ENCODE measurements at places on chromosomes 3 and 15.

GRCh38 chr15:48721061-48721810 is 75.7 kb upstream of the FBN1 start:
- DNase-seq, result no peak

- no peak for DNase-seq
Measured at GRCh38 chr15:96974761-96975160, 644.3 kb downstream of the NR2F2 start.

GRCh38 chr3:41317718-41318117 is 118.4 kb downstream of the CTNNB1 start:
- no peak for DNase-seq

DNA sequence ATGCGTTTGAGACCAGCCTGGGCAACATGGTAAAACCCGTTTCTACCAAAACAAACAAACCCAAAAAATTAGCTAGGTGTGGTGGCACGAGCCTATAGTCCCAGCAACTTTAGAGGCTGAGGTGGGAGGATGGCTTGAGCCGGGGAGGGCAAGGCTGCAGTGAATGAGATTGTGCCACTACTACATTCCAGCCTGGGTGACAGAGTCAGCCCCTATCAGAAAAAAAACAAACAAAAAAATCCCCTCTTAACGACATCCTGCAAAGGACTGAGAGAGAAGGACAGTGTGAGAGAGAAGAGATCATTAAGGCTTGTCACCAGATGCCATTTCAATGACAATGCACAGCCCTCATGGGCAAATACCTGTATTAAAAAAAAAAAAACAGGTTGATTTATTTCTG is 266.7 kb upstream of the ATP10A start:
- DNase-seq, result no peak

DNA sequence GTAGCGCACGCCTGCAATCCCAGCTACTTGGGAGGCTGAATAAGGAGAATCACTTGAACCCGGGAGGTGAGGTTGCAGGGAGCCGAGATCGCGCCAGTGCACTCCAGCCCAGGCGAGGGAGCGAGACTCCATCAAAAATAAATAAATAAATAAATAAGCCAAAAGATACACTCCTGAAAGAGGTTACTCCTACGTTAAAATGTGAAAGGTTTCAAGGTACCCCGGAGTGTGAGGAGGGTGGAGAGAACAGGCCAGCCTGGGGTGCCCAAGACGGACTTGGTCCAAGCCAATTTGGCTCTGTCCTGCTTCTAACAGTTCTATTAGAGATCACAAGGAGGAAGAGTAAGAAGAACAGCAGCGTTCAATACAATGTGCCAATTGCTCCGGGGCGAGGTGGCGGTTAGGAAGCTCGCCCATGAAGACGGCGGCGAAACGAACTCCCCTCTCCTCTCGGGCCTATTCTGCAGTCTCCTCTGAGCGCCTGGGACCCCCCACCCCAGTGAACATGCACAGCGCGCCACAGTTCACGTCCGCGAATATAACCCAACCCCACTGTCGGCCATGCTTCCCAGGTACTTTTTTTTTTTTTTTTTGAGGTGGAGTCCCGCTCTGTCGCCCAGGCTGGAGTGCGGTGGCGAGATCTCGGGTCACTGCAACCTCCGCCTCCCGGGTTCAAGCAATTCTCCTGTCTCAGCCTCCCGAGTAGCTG is 942 bp downstream of the ELP6 start:
- no peak for DNase-seq

DNA sequence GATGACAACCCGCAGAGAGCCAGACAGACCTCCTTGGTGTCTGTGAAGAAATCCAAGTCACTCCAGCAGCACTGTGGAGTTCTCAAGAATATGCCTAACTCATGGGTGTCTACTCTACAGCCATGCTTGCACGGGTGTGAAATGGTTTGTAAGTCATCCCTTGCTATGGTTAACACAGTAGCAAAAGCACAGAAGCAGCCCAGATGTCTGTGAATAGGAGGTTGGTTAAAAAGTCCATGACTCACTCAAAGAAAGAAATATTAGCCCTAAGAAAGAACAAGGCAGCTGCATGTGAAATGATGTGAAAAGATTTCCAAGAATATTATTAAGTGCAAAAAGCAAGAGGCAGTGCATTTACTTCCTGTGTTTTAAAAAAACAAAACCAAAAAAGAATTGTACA is 12.1 kb upstream of the LIMD1 start:
- DNase-seq, result no peak

DNA sequence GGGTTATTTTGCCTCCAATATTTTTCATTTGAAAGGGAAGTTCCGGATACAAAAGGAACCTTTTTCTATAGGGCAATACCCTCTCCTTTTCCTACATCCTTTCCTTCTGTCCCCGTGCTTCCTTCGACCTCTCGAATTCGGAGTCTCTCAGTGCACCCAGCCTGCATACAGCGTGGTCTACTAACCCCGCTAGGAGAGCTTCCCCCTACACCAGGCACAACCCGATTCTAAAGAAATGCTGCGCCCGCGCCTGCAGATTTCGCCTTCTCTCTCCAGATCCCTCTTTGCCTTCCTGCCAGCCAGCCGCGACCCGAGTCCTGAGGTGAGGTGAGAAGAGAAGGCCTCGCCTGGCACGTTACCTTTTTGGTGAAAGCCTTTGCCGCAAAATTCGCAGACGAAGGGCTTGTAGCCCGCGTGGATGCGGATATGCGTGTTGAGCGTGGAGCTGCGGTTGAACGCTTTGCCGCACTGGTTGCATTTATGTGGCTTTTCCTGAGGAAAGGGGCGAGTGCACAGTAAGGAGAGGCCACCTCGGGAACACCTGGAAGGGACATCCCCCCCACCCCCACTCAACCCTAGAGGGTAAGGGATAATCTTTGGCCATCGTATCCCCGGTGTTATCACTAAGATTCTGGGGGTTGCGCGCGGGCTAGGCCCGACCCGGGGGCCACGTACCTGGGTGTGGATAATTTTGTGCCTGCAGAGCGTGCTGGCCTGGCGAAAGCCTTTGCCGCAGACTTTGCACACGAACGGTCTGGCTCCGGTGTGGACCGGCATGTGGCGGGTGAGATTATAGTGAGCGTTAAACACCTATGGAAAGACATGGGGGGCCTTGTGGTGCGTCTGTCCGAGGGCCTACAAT is 2.3 kb downstream of the FEZF2 start:
- no peak for DNase-seq

GRCh38 chr3:172461530-172462138 is 13.4 kb upstream of the GHSR start:
- DNase-seq, result peak; percentile 59

DNA sequence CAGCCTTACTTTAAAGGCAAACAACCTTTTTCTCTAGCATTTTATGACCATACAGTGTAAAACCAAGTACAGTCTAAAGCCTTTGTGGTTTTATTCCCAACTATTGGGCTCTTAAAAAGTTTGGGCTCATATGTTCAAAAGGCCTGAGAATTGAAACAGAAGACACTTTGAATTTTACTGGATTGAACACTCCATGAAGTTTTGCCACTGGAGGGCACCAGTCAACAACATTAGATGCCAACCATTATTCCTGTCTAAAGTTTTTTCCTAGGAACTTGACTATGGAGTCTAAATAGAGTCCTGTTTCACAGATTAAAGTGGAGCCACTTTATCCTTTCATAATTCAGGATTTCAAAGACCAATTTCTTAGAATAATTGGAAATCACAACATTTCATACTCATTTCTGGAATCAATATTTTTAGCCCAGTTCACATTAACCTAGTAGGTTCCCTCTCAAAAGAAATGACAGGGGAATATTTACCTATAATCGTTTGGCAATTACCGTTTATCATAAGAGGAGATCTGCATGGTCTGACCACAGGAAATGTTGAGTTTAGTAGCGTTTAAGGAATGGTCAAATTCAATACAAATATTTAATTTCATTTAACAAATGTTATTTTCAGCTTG is 244.1 kb upstream of the PDZRN3 start:
- peak; percentile 0 for DNase-seq

DNA sequence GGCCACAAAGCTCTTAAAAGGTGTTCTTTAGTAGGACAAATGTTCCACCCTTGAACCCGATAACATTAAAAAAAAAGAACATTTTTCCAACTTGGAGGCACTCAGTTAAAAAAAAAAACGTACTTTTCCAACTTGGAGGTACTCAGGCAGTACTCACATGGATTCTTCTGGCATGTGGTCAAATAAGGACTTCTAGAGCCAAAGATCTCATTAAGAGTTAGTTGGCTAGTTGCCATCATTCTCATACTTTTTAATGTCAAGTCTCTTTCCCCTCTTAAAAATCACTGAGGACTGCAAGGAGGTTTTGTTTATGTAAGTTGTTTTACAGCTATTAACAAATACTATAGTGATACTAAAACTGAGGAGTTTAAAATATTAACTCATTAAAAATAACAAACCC is 101.0 kb downstream of the CADPS start:
- DNase-seq, result no peak

DNA sequence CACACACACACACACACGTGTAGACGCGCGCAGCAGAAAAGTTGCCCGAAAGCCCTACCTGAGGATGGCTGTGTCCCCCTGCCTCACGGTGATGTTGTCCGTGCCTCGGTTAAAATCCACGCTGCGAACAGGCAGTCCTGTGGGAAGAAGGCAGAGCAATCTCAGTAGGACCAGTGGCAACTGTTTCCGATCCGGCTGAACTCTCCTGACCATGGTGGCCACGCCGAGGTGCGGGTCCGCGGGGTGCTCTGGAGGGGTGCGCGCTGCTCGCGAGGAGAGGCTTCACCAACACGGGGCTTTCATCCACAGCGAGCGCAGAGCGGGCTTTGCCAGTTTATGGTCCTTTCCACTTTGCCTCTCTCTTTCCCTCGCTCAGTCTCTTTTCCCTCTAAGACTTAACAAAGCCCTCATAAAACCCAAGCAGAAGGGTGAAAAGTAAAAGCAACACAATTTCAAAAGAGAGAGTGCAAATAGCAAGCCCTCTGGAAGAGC is 422 bp downstream of the LSAMP start:
- no peak for DNase-seq

Measured in DMS 273 treated with DMSO at 0.1 percent for 48 hours (cell line).